Astrocyte (in vitro differentiated cells and primary cell): ENCODE measurements at places on chromosomes 7 and 10.

GRCh38 chr7:2980401-2981102, 63.1 kb downstream of the CARD11 start:
- H3K4me1 ChIP-seq = no peaks in the 10 kb centered on the region
- peaks cover 7% of the 10 kb centered on the region for H3K27me3 ChIP-seq
- no peak overlapping the region for H3K4me3 ChIP-seq
- H3K36me3 ChIP-seq = no peaks in the 10 kb centered on the region

DNA sequence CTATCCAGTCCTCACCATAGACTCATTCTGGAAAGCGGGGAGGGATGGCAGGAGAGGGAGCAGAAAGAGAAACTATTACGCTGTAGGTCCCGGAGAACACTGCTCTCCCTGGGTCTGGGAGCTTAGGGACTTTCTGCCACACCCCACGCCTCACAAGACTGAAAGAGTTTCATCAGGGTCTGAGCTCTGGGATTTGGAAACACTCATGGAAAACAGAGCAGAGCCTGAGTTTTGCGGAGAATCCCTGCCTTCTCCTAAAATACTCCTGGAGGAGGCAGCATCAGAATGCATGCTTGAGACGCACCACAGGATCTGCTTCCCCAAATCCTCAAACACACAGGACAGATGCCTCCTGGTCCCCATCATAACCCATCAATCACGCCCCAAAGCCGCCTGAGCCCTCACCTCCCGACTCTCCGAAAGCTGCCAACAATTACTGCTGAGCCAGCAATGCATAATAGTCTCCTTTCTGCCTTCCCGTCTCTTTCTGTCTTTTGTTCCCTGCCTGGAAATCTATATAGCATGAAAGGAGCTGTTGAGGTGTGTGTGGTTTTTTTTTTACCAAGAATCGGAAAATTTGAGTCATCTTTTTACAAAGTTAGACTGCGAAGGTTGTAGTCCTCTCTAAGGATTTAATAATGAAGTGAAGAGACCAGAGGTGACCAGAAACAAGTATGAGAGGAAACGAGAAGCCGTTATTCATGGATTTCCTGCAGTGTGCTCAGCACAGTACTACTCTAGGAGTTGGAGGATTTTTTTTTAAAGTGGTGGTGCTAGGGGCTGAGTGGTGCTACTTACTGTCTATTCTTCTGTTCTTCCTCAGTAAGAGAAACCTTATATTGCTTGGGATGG, 37.7 kb downstream of the ASB13 start:
- peak; percentile 69 for DNase-seq
- no peaks in the 10 kb centered on the region for H3K27me3 ChIP-seq
- H3K4me3 ChIP-seq = no peak overlapping the region
- no peak overlapping the region for H3K27ac ChIP-seq
- peaks cover 6% of the 10 kb centered on the region for H3K4me1 ChIP-seq

DNA sequence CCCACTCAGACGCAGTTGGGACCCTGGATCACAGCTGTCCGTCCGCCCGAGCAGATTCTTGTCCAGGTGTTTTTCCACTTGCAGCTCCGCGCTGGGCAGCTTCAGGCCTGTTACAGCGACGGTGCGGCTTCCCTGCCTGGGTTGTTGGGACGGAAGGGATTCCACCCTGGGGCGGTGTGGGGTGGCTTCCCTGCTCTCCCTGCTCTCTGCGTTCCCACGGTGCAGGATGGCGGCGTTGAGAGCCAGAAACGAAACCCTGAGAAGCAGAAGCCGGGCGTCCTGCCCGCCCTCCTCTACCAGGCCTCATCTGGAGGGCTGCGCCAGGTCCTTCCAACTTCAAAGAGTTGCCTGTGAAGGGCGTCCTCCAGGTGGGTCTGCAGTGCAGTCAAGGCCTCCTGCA, 194.4 kb downstream of the ADARB2 start:
- no peak overlapping the region for H3K27ac ChIP-seq
- no peaks in the 10 kb centered on the region for H3K4me1 ChIP-seq
- H3K27me3 ChIP-seq = no peaks in the 10 kb centered on the region

DNA sequence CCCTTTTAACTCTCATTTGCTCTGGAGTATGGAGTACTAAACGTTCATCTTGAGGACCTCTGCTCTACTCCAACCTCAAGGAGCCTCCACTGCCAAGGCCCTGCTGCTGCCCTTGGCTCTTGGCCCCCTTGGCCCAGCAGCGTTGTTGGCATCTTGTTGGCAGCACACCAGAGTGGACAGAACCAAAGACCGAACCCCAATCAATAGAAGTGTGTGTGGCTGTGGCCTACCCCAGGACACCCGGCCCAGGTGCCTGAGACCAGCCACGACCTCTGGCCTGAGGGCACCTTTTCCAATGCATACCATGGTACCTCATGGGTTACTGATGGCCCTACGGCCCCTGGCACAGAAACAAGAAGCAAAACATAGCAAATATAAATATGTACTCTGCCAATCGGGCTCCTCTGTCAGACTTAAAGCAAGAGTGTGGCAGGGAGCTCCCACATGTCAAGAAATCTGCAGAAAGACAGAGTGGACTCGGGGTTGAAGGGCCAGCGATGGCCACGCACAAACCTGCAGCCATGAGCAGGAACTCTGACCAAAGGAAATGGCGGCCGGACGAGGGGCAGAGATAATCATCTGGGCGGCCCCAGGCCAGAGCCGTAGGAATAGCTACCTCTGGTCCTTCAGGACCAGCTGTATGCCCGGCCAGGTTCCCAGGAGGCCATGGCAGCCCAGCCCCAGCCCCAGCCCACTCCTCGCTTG, 2.9 kb downstream of the NPC1L1 start:
- H3K36me3 ChIP-seq = no peaks in the 10 kb centered on the region
- no peak overlapping the region for H3K27ac ChIP-seq
- H3K27me3 ChIP-seq = no peaks in the 10 kb centered on the region
- H3K4me1 ChIP-seq = no peaks in the 10 kb centered on the region

DNA sequence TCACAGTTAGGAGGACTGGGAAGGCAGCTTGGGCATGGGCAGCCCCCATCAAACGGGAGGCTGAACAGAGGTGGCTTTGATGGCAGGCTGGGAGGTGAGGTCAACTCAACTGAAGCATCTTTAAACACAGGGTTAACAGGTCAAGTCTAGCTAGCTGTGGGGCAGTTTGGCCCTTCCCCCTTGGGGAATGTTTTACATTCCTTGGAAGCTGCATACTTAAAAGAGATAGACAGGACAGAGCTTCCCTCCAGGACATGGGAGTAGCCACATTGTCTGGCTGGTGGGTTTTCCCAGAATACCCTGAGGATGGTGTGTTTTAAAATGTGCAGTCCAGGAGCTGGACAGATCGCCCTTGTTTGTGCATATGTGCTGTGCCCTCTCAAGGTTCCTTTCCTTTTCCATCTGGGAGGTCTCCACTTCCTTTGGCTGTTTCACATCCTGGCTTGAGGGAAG, 6.8 kb upstream of the RASSF4 start:
- no peaks in the 10 kb centered on the region for H3K27me3 ChIP-seq

DNA sequence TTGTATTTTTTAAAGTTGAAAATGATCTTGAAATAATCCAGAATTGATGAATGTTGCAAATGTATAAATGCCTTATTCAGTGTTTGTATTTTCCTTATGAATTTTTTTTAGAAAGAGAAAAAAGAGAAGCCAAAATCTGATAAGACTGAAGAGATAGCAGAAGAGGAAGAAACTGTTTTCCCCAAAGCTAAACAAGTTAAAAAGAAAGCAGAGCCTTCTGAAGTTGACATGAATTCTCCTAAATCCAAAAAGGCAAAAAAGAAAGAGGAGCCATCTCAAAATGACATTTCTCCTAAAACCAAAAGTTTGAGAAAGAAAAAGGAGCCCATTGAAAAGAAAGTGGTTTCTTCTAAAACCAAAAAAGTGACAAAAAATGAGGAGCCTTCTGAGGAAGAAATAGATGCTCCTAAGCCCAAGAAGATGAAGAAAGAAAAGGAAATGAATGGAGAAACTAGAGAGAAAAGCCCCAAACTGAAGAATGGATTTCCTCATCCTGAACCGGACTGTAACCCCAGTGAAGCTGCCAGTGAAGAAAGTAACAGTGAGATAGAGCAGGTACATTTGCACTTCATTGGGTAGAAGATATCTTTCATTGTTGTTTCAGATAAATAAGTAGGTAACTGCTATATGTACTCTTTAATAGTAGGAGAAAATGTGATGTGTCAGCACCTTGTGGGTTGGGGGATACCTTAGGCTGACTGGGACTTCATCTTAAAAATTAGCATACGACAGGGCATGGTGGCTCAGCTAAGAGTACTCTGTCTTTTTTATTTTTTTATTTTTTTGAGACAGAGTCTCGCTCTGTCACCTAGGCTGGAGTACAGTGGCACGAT, 3.9 kb downstream of the DDX21 start:
- peaks cover 7% of the 10 kb centered on the region for H3K4me1 ChIP-seq
- H3K36me3 ChIP-seq = peaks cover 45% of the 10 kb centered on the region
- no peak for DNase-seq
- no peaks in the 10 kb centered on the region for H3K27me3 ChIP-seq
- H3K27ac ChIP-seq = no peak overlapping the region
- no peak overlapping the region for H3K4me3 ChIP-seq

GRCh38 chr7:121049897-121050296, 61.4 kb downstream of the CPED1 start:
- no peak overlapping the region for H3K4me3 ChIP-seq
- H3K4me1 ChIP-seq = no peaks in the 10 kb centered on the region
- DNase-seq = no peak
- no peaks in the 10 kb centered on the region for H3K36me3 ChIP-seq

- H3K4me3 ChIP-seq = no peak overlapping the region
- H3K36me3 ChIP-seq = no peaks in the 10 kb centered on the region
- H3K27ac ChIP-seq = no peak overlapping the region
- H3K4me1 ChIP-seq = no peaks in the 10 kb centered on the region
- DNase-seq = no peak
Measured at GRCh38 chr7:113113912-113114311, 4.4 kb downstream of the SMIM30 start.

GRCh38 chr7:31083210-31083786, 31.2 kb downstream of the ADCYAP1R1 start:
- H3K27me3 ChIP-seq = peaks cover 5% of the 10 kb centered on the region
- no peak for DNase-seq
- H3K27ac ChIP-seq = no peak overlapping the region
- H3K36me3 ChIP-seq = no peaks in the 10 kb centered on the region
- H3K4me3 ChIP-seq = no peak overlapping the region

DNA sequence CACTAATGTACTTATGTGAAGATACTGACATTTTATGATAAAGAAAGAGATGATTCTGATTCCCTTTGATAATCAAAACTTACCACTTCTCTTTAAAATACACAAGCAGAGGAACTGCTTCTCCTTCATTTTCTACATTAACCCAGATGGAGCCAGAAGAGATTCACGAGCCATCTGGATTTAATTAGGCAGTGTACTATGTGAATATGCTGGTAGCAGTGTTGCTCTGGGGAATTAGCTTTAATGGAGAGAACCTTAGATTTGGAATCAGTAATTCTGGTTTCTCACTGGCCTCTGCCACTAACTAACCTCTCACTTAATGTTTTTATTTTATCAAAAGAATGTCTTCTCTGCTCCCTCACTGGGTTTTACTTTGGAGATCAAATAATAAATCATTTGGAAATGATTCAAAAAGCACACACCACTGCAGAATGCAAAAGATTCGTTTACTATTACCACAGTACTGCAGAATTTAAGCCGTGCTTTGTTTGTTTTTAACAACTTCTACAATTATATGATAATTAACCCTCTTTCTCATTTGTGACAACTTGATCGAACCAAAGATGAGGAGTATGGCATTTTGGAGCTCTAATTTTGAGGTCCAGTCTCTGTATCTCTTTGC, 77.5 kb upstream of the PHYHIPL start:
- H3K27ac ChIP-seq = no peak overlapping the region
- H3K27me3 ChIP-seq = peaks cover 6% of the 10 kb centered on the region
- H3K36me3 ChIP-seq = no peaks in the 10 kb centered on the region

- H3K4me1 ChIP-seq = no peaks in the 10 kb centered on the region
- DNase-seq = no peak
- no peaks in the 10 kb centered on the region for H3K27me3 ChIP-seq
- no peak overlapping the region for H3K4me3 ChIP-seq
- no peak overlapping the region for H3K27ac ChIP-seq
Measured at GRCh38 chr10:82240408-82240807, 365.4 kb downstream of the NRG3 start.

DNA sequence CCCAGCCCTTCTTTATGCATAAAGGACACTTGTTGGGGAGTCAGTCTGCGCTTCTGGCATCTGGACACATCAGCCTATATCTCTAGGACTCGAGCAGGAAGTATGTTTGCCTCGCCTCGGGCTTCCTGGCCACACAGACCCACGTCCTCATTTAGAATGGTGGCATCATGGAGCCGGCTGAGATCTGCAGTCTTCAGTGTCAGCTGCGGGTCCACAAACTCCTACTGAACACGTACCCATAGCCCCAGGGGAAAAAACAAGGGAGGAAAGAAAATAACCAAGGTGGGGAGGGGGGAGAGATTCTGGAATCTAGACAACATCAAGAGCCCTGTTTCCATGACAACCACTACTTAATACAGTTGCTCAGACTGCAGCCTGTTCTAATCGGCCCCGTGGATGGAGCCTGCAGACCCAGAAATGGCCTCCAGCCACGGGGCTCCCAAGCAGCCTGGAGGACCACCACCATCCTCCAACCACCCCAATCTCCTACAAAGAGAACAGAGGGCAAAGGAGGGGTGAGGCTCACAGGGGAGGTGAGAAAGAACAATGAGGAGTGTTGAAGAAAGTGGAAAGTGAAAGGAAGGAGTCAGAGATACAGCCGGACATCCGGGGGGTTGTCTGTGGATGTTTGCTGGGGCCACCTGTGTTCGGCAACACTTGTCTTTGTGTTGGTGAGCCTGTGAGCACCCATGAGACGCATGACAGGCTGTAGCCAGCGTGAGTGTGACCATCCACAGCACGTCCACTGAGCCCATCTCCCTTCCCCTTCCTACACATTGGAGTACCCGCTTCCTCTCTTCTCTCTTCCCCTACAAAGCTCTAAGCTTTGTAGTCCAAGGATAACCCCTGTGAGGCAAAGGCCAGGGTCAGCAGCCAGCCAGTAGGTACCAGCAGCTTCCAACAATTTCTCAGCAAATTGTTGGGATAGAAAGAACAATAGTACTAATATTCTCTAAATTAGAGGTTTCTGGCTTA, 141.0 kb downstream of the PLXNA4 start:
- no peaks in the 10 kb centered on the region for H3K36me3 ChIP-seq
- no peak overlapping the region for H3K4me3 ChIP-seq
- peaks cover 20% of the 10 kb centered on the region for H3K4me1 ChIP-seq
- DNase-seq = no peak
